Suppressor macrophage treated with lipopolysaccharide for 1 hour (primary cell): ENCODE measurements at places on chromosomes 11 and 22.

DNA sequence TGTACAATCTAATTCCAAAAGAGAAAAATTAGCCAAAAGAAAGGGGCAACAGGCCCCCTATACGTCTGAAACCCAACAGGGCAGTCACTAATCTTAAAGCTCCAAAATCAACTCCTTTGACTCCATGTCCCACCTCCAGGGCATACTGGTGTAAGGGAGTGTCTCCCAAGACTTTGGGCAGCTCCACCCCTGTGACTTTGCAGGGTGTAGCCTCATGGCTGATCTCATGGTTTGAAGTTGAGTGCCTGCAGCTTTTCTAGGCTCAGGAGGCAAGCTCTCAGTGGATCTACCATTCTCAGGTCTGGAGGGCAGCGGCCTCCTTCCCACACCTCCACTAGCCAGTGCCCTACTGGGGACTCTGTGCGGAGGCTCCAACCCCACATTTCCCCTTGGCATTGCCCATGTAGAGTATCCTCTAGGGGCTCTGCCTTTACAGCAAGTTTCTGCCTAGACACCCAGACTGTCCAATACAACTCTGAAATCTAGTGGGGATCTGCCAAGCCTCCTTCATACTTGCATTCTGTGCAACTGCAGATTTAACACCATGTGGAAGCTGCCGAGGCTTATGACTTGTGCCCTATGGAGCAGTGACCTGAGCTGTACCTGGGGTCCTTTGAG lies 94.5 kb downstream of the TRIM29 start:
- no peak for DNase-seq

GRCh38 chr22:49956914-49957825 lies 3.4 kb upstream of the PIM3 start:
- DNase-seq = no peak

GRCh38 chr22:29244785-29245625 lies 22.8 kb downstream of the RHBDD3 start:
- DNase-seq = no peak

DNA sequence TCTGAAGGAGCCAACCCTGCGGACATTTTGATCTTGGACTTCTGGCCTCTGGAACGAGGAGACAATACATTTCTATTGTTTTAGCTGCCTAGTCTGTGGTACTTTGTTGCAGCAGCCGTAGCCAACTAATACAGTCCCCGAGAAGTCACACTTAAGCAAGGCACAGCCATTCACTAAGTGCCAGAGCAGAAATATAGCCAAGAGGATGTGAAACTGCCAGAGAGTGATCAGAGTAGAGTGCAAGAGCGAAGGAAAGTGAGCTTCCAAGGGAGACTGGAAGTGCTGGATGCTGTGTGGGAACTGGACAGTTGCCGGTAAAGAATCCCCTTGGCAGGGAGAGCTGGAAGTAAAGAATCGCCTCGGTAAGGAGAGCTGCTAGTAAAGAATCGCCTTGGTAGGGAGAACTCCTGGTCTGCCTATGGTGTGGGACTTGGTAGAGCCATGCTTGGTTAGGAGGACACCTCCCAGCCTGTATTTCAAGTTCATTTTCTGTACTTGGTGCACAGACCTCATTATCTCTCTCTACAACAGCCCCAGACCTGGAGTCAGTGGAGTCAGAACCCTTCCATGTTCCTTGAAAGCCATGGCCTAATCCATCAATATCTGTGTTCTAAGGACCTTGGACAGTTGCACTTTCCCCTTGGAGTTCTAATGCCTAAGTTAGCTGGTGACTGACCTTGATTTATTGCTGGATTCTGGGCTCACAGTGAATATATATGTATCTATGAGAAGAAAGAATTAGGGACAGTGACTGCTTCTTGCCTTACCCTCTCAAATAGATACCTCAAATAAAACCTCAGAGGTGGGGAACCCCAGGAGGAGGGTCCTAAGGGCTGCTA lies 162.1 kb downstream of the LDLRAD3 start:
- DNase-seq = no peak

DNA sequence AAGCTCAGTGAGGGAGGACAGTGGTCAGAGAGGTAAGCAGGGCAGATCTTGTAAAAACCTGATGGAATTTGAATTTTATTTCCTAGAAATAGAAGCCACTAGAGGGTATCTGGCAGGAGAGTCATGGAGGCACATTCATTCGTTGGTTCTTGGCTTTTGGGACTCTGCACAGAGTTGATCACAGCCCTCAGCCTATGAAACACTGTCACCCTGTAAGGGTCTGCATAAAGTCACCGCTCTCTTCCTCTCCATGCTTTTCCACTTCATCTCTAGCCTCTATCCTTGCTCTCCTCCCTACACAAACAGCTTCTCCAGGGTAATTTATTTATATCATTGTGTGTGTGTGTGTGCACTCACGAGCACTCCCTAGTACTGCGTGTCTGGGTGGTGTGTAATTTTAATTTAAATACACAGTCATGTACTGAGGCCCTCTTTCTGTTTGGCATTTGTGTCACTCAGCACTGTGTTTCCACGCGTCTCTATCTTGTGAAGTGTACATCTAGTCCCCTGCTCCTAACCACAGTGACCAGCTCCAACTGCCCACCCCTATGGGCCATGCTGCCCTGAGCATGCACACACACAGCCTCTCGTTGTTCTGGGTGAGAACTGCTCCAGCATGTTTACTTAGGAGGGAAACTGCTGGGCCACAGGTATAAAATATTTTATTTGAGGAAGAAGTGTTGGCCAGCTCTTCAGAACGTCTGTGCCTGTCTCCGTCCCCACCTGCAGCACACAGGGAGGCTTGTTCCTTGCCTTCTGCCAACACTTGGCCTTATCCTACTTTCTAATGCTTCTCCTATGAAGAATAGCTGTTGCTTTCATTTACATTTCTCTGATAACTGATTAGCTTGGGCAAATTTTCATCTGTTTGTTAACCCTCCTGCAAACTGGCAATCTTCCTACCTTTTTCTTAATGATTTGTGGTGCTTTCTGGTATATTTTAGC lies 4.5 kb downstream of the KCNQ1OT1 start:
- DNase-seq = no peak
